ENCODE measurements at places on chromosomes 2 and 18.
A peak's percentile ranks its signal among the peaks of the same experiment; 100 is the strongest.

GRCh38 chr2:212495046-212495445 is 43.6 kb downstream of the ERBB4 start:
- DNase-seq, result no peak

DNA sequence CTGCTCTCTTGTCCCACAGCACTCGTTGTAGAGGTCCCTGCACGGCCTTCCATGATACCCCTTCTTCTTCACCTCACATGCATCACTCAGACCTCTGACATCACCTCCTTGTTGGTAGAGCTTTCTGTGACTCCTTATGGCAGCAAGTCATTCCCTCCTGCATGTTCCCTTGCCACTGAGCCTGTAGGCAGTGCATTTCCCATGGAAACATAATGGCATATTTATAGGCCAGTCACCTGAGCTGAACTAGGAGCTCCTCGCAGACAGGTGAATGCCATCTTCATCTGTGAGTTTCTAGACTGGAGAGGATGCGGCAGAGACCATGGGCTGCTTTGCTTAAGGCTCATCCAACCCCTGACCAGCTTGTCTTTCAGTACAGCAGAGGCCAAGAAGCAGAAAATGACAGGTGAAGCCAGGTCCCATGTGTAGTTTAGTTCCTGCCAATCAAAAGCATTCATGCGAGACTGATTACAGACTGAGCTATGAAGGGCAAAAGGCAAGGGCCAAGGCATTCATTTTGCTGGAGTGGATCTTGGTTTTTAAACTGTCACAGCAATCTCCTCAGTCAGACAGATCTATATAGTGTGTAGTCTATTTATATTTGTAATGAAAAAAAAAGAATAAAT is 59.4 kb upstream of the NEDD4L start:
- DNase-seq, result no peak

DNA sequence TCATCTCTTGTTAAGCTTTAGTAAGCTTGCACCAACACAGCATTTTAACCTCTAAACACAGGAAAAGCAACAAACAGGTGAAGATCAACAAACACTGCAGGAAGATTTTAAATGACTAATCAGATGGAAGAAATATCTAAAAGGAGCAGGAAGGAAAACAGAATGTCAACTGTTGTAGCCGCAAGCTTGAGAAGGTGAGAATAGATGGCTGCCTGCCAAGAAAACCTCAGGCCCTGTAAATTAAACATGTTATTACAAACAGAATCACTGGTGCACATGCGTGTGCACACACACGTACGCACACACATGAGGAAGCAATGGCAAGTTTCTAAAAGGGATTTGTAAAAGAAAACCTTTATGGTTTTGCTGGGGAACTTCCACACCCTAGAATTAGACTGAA is 257.8 kb upstream of the GALNT5 start:
- no peak for DNase-seq

GRCh38 chr18:56575819-56576663 is 62.4 kb downstream of the TXNL1 start:
- peak; percentile 3 for DNase-seq

GRCh38 chr2:234403074-234403473 is 93.8 kb downstream of the ARL4C start:
- DNase-seq, result no peak

DNA sequence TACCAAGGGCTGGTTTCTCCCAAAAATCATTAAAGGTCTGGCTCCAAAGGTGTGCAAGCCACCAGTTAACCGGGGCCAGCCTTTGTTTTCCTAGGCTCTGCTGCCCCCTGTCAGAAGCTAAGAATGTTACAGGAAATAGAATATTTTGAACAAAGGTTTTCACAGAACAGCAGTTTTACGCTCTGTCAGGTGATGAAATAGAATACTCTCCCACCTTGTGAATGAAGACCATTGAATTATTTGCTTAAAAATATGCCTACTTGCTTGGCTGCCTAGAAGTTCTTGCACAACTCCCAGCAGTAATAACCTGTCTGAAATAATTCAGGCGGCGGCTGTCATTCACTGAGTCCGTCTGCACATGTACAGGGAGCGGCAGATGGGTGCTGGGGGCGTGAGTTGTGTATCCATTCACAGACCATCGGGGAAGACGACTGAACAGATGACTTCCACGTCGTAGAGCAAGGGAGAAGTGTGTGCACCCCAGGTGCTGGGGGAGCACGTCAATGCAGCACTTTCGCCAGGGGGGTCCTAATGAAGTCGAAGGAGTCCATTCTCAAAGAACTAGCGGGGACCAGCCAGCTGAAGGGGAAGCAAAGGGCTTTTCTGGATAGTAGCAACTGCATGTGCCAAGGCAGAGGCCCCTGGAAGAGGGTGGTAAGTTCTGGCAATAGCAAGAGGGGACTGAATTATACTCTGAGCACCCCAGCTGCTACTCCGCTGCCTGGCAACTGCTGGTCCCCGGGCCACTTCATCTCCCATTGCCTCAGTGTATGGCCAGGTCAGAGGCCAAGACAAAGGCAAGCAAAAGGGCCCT is 56.1 kb downstream of the SF3B1 start:
- DNase-seq, result peak; percentile 27

DNA sequence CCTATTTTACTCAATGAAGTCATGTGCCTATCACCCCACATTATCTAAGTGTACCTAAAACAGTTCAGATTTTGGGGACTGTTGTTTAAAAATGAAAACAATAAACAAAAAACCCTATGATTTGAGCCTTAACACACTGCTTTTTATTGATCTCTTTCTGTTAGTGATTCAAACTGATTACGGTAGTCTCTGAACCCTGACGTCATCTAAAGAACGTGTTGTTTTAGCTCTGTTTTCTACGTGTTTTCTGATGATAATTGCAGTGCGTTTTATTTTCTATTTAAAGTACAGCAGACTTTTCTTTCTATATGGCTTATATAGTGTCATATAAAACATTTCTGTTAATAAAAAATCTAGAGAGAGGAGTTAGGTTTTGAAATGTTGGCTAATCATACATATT is 93.9 kb upstream of the FAM237A start:
- DNase-seq, result no peak

DNA sequence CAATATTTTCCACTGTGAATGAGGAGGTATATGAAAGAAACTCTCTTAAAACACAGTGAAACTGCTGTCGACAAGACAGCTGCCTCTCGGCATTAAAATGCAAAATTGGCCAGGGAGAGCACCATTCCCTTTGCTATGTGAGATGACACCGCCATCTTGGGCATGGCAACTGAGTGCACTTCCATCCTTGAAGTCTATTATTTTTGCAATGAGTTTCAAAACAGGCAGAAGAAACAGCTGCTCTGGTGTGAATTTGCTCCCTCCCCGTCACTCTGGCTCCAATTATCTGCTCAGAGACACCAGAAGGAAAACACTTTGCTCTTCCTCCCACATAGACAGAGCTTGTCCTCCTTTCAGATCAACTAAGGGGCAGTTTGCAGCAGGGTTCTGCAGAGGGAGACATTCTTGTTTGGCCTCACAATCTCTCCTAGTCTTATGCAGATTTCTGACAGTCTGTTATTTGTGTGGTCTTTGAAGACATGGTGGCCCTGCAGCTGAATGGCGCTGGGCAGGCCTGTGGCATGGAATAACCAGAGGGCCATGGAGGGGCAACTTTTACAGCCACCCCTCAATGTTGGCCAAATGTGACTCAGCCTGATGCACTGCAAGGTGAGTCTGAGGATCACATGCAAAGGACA is 48.6 kb upstream of the SEC11C start:
- DNase-seq, result no peak

GRCh38 chr2:85504778-85505261 is 34.1 kb upstream of the MAT2A start:
- DNase-seq, result no peak

DNA sequence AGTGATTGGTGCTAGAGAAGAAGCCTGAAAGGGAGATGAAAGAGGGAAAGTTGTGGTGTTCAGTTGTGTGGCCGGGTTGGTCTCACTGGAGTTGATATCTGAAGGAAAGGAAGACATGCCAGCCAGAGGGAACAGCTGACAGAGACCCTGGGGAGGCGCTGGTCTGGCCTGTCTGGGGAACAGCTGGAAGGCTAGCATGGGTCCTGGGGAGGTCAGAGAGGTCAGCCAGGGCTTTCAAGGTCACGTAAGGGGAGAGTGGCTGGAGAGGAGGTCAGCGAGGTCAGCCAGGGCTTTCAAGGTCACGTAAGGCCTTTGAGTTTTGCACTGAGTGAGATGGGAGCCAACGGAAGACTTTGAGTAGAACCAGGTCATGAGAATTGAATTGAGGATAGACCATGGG is 11.0 kb downstream of the DYSF start:
- DNase-seq, result no peak

GRCh38 chr18:57052759-57053158 is 94.1 kb upstream of the BOD1L2 start:
- DNase-seq, result no peak

GRCh38 chr18:24068945-24069693 is 54.6 kb downstream of the TTC39C start:
- no peak for DNase-seq

DNA sequence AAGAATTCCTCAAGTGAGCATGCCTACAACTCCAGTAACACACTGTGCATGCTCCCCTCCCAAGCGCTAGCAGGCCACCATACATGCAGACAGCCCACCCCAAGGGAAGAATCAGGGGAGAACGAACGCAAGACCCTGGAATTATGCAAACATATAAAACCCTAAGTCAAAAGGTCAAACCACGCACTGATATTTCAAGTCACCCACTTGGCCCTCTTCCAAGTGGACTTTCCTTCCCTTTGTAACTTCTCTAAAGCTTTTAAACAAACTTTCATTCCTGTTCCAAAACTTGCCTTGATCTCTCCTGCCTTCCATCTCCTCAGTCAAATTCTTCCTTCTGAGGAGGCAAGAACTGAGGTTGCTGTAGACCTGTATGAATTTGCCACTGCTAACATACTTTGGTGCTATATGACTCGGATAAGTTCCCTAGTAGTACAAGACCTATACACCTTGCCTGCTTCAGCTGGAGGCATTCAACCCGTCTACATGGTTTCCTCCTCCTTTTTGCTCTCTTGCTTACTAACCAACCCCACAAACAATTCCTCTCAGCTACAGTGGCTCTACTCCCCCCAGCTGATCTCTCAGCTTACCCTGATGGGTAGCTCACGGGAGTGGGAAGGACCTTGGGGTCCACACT is 11.1 kb upstream of the RPIA start:
- DNase-seq, result no peak

GRCh38 chr2:221897718-221898117 is 325.6 kb upstream of the EPHA4 start:
- DNase-seq, result no peak

DNA sequence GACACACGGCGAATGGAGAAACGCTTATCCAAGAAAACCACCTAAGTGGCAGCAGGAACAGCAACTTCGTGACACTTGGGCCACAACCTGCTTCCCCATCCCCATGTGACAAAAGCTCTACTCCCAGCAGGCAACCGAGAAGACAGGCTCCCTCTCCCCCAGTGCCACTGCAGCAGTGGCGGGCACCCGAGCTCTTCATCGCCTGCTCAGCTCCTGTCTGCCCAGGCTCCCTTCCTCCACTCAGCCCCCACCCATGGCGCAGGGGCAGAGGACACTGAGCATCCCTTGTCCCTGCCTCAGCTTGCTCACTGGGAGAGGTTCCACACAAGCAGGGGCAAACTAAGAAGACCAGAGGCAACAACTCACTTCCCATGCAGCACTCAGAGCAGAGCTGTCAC is 22.9 kb downstream of the SLC66A2 start:
- DNase-seq, result no peak

DNA sequence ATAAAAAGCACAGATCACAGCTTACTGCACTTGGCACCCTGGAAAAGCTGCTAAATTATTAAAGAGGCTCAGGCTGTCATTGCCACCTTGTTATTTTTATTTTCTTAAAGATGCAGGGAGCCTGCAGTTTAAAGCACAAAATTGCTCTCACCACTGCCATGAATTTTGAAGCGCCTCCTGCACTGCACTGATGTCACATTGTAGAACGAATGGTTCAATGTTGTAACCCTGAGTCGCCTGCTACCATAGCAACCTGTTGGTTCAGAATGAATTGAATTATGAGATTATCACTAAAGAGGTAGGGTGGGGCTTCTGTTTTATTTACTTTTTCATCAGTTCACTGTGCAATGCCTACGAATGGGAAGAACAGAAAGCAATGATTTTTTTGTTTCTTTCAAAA is 16.5 kb downstream of the SCG2 start:
- DNase-seq, result no peak

DNA sequence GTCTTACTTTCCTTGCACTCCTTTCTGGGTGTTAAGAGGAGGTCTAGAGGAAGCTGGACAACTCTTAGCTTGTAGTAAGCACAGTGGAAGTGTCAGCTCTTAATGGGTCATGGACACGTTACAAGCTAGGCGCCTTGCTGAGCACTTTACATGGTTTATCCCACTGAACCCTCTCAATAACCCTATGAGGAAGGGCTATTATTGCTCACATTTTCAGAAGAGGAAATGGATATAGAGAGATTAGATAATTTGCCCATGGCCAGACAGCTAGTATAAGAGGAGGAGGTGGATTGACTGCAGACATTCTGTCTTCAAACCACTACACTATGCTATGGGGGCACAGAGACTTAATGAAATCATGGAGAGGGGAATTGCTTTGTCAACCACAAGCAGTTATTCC is 8.3 kb upstream of the IL1RN start:
- no peak for DNase-seq

Data from NCI-H1048 (cell line).